ENCODE measurements at places on chromosomes 12 and 14. TPM values are rescaled to one million over a fixed set of nuclear protein-coding genes. Genes with fewer than 3 reads are reported as not detected.

GRCh38 chr12:87806310-87806709 lies 222.9 kb downstream of the C12orf50 start:
- H3K27ac ChIP-seq: no peak overlapping the region
- no peaks in the 10 kb centered on the region for H3K36me3 ChIP-seq
- no peaks in the 10 kb centered on the region for H3K4me1 ChIP-seq
- no peak for DNase-seq

GRCh38 chr14:42715316-42715715 lies 1108.6 kb downstream of the LRFN5 start:
- no peak overlapping the region for H3K4me3 ChIP-seq
- H3K27me3 ChIP-seq: no peaks in the 10 kb centered on the region
- no peaks in the 10 kb centered on the region for H3K4me1 ChIP-seq
- H3K27ac ChIP-seq: no peak overlapping the region
- H3K36me3 ChIP-seq: no peaks in the 10 kb centered on the region
- DNase-seq: no peak

- no peaks in the 10 kb centered on the region for H3K4me1 ChIP-seq
- no peak overlapping the region for H3K4me3 ChIP-seq
- no peaks in the 10 kb centered on the region for H3K36me3 ChIP-seq
- DNase-seq: no peak
- peaks cover 4% of the 10 kb centered on the region for H3K27me3 ChIP-seq
- H3K27ac ChIP-seq: no peak overlapping the region
Observed at GRCh38 chr12:94575645-94576403, 74.5 kb downstream of the TMCC3 start.

Gene RTN1
- not detected for total RNA-seq
